Muscle of arm (tissue), 14 donors: ENCODE measurements at places on chromosomes 12 and 14. TPM values are rescaled to one million over a fixed set of nuclear protein-coding genes. Genes with fewer than 3 reads are reported as not detected.

DNA sequence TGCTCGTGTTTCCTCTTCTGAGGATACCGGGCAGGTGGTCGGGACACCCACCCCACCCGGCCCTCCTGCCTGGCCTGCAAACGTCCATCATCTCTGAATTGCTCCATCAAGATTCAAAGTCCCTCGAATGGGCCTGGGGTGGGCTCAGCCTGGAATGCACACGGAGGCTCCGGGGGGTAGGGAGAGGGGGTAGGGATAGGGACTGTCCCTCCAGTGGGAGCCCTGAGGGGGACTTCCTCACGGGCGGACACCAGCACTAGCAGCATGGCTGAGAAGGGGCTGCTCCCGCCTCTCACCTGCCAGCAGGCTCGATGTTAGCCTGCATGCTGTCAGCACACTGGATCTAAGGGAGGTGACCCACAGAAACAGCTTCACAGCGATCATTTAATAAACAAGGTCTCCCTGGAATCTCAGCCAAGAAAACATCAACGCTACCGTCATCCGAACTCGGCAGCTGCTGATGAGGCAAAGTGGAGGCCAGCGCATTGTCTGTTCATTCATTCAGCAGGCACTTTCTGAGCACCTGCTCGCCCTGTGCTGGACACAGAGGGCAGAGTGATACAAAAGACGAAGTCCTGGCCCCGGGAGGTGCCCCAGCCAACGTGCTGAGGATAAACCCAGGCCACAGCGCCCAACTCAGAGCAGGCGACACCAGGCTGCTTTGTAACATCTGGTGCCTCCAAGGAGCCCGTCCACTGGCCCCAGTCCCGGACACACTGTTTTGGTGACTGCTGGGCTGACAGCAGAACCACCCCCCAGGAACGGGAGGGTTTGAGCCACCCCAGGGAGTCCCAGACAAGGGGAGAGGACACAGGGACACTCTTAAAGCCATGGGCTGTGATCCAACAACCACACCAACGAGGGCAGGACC lies 6.3 kb downstream of the TMEM179 start:
- DNase-seq: no peak

DNA sequence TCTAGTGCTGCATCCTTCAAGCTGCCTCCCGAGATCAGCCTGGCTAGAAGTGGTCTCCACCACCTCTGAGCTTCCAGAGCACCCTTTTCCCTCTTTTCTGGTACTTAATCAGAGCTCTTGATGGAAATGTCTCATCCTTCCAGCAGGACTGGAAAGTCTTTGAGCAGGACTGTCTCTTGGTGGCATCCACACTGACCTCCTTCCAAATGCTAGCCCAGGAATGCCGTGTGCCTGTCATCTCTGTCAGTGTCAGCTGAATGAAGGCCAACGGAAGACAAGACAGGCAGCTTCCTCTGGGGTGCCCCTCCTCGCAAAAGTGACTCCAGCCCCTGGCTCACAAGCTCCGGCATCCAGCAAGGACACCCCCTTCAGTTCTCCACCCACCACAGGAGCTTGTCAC lies 171.3 kb upstream of the FKBP4 start:
- no peak for DNase-seq

DNA sequence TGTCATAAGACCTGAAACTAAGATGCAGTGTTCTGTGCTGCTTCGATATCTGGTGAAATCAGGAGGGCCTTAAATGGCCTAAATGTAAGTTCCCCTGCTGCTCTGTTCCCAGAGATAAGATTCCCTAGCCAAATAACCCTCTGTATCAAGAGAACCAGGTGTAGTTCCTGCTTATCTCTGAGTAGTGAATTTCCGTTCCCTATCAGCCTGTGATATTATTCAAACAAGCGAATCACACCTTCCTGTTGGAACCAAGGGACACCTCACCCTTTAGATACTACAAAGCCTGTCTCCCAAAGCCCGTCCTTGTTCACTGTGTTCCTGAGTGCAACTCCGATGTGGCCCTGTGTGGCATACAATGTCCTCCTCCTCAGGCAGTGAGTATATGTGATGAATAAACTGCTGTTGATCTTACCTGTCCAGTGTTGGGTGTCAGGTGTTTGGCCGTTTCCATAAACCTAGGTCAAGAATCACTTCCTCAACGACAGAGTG lies 52.2 kb upstream of the COCH start:
- no peak for DNase-seq

A2M gene
- 239 TPM for polyA plus RNA-seq
